ENCODE measurements at places on chromosomes 6 and 20.

DNA sequence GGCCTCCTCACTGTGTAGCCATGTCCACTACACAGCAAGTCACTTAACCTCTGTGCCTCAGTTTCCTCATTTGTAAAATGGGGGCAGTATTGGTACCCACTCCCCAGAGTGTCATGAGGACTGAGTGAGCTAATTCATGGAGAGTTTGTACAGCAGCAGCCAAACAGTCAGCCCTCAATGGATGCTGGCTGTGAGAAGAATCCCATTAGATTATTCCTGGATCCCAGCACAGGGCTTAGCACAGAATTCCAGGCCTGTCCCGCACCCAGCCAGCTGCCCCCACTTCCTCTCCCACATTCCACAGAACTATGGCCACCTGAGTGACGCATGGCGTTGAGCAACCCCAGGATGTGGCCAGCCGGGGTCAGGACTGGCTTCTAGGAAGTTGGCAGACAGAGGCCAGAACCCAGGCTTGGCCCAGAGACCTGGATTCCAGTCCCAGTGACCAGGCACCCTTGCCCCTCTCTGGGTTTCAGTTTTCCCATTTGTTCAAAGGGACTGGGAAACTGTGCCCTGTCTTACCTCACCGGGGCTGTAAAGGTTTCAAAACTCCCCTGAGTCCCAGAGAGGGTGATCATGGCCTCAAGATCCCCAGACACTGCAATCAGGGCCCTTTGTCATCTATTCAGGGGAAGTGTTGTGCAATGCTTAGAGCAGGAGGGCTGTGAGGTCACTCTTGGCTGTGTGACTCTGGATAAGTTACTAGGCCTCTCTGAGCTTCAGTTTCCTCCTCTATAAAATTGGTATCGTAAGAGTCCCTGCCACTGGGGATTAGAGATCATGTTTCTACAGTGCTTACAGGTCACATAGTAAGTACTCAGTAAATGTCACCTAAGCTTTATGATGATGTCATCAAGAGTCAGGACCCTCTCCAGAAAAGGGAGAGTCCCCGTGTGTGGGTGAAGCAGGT, 3.0 kb upstream of the TGM2 start:
- peak; percentile 95 for DNase-seq

DNA sequence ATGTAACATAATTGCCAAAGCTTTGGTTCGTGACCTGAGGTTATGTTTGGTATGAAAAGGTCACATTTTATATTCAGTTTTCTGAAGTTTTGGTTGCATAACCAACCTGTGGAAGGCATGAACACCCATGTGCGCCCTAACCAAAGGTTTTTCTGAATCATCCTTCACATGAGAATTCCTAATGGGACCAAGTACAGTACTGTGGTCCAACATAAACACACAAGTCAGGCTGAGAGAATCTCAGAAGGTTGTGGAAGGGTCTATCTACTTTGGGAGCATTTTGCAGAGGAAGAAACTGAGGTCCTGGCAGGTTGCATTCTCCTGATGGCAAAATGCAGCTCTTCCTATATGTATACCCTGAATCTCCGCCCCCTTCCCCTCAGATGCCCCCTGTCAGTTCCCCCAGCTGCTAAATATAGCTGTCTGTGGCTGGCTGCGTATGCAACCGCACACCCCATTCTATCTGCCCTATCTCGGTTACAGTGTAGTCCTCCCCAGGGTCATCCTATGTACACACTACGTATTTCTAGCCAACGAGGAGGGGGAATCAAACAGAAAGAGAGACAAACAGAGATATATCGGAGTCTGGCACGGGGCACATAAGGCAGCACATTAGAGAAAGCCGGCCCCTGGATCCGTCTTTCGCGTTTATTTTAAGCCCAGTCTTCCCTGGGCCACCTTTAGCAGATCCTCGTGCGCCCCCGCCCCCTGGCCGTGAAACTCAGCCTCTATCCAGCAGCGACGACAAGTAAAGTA, 547 bp upstream of the ESR1 start:
- no peak for DNase-seq

- DNase-seq, result no peak
Measured at GRCh38 chr20:910870-911770, 5.0 kb downstream of the ANGPT4 start.

- no peak for DNase-seq
Measured at GRCh38 chr6:85867595-85867994, 224.9 kb upstream of the SYNCRIP start.

DNA sequence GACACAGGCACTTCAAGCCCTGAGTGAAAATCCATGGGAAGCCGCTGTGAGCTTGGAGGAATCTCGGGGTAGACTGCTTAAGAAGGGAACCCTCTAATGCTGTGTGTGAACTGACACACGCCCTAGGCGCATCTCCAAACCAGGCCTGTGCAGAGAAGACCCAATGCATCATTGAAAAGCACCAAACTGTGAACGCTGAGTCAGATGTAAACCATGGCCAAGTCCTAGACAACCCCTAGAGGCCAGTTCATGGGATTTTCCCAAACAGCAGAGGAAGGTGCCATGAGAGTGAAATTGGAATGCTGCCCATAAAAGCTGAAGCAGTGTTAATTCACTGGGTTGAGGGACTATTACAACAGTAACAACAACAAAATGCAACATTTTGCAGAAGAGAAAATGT, 296.5 kb downstream of the SMOC2 start:
- DNase-seq, result peak; percentile 81

- DNase-seq, result no peak
Measured at GRCh38 chr6:46610862-46611553, 41.6 kb downstream of the CYP39A1 start.

- DNase-seq, result no peak
Measured at GRCh38 chr6:119207327-119207726, 128.9 kb upstream of the FAM184A start.

GRCh38 chr20:44799691-44800090, 10.7 kb downstream of the RIMS4 start:
- no peak for DNase-seq

GRCh38 chr6:113182370-113183141, 674.6 kb upstream of the MARCKS start:
- peak; percentile 59 for DNase-seq

- peak; percentile 12 for DNase-seq
Measured at GRCh38 chr6:70210462-70210861, 92.4 kb downstream of the COL9A1 start.

GRCh38 chr6:30238178-30238795, 25.1 kb upstream of the TRIM26 start:
- peak; percentile 43 for DNase-seq

GRCh38 chr6:106181664-106182418, 95.7 kb downstream of the PRDM1 start:
- peak; percentile 57 for DNase-seq

DNA sequence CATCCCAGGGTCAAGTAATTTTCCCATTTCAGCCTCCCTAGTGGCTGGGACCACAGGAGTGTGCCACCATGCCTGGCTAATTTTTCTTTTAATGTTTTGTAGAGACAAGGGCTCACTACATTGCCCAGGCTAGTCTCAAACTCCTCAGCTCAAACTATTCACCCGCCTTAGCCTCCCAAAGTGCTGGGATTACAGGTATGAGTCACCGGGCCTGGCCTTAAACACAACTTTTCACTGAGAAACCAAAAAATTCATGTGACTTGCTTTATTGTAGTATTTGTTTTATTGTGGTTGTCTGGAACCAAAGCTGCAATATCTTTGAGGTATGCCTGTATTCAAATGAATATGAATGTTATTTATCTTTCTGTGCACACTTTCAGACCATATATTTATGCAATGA, 72.2 kb downstream of the RWDD2A start:
- DNase-seq, result peak; percentile 53

DNA sequence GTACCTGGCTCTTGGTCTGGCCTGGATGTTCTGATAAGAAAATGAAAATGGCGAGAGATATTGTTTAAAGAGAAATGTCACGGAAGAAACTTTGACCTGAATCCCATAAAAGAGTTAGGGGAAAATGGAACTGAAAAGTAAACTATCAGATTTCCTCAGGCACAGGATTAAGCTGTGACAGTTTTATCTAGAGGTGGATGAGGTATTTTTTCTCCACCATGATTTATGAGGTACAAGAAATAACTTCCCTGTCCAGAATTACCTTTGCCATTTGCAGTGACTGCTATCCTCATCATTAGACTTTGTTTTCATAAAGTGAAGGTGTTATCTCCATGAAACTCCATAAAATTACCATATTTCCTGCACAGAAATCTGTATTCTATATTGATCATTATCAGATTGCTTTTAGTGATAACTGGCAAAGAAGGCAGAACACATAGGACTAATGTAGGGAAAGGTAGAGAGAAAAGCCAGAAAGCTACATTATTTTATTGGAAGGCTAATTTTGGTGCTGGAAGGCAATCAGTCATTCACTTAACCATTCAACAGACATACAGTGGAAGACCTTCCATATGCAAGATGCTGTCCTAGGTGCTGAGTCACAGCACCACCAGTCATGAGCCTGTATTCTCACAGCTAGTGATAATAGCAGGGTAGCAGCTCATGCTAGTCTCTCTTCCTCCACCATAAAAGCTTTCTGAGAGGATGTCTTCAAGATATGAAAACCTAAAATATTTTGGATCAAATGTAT, 427.3 kb upstream of the CITED2 start:
- peak; percentile 13 for DNase-seq
